Activated naive CD8-positive, alpha-beta T cell treated with anti-CD3 and anti-CD28 coated beads, Interleukin-2, amount 10 ng/mL, durations not matched to agents 7 days and 5 days (primary cell): ENCODE measurements at places on chromosomes 16 and 17. TPM values are rescaled to one million over a fixed set of nuclear protein-coding genes. Genes with fewer than 3 reads are reported as not detected.

DNA sequence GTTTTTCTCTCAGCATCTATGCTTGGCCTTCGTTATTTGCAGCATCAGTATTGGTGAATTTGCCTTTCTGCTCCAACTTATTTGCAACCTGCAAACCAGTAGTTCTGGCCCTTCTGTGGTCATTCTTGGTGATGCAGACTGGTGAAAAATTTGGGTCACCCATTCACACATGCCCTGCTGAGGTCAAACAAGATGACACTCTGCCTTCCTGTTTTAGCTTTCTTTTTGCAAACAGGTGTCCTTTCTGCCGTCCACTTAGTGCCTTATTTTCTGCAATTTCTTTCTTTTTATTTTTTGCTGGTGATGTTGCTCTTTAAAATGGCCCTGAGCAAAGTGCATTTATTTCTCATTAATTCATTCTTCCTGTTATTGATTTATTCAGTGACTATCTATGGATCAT is 31.3 kb downstream of the PLCG2 start:
- no peak overlapping the region for H3K27ac ChIP-seq
- H3K27me3 ChIP-seq = peaks cover 15% of the 10 kb centered on the region
- no peak overlapping the region for H3K4me3 ChIP-seq
- no peak for DNase-seq

GRCh38 chr17:76399175-76400172 is 15.1 kb downstream of the SPHK1 start:
- DNase-seq = no peak
- peaks cover 9% of the 10 kb centered on the region for H3K36me3 ChIP-seq
- no peaks in the 10 kb centered on the region for H3K4me1 ChIP-seq

- peaks cover 1% of the 10 kb centered on the region for H3K36me3 ChIP-seq
- H3K4me1 ChIP-seq = peaks cover 3% of the 10 kb centered on the region
- DNase-seq = no peak
- H3K4me3 ChIP-seq = no peak overlapping the region
- no peaks in the 10 kb centered on the region for H3K27me3 ChIP-seq
Measured at GRCh38 chr17:14016858-14017257, 52.4 kb upstream of the COX10 start.

- H3K36me3 ChIP-seq = no peaks in the 10 kb centered on the region
- no peaks in the 10 kb centered on the region for H3K27me3 ChIP-seq
- H3K4me1 ChIP-seq = peaks cover 8% of the 10 kb centered on the region
- peak overlapping the region; percentile 34 for H3K27ac ChIP-seq
- H3K4me3 ChIP-seq = peak overlapping the region; percentile 94
Measured at GRCh38 chr16:1494711-1495110, 1.6 kb downstream of the TELO2 start.

The MT1X gene
- total RNA-seq = 35.0 TPM

DNA sequence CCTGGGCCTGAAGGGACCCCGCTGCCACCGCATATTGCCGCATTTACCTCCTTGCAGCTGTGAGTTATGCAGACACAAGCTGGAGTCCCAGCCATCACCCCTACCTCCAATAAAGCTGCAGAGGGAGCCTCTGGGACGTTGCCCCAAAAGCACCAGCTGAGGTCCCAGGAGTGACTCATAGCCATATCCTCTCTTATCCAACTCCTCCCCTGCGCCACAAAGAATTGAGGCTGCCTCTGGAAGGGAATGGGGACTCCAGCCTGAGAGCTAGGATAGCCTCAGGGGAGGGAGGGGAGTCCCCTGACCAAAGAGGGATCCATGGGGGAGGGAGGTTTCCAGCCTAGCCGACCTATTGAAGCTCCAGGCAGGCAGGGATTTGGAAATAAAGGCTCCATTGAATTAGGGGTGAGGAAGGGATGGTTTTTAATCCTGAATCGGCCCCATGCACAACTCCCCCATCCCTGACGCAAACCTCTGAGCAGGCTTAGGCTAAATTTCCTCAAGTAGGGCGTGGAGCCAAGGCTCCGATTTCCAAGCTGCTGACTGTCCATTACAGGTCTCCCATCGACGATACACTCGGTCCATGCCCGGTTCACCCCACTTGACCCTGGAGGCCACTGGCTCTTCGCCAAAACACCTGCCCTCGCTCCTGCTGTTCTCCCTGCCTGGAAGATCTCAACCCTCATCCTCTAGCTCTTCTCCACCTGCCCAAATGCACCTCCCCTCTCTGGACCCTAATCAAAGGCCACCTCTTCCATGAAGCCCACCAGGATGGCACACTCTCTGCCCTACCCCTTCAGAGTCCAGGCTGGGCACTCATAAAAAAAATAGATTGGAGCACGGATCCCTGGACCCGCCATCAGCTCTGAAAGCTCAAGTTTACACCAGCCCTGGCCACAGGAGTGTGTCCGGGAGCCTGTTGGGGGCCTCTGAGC is 27.5 kb downstream of the PIMREG start:
- H3K36me3 ChIP-seq = no peaks in the 10 kb centered on the region
- no peak overlapping the region for H3K27ac ChIP-seq
- no peak for DNase-seq
- H3K4me3 ChIP-seq = no peak overlapping the region
- H3K27me3 ChIP-seq = no peaks in the 10 kb centered on the region
- peaks cover 2% of the 10 kb centered on the region for H3K4me1 ChIP-seq
